ENCODE measurements at places on chromosomes 6 and 20.

DNA sequence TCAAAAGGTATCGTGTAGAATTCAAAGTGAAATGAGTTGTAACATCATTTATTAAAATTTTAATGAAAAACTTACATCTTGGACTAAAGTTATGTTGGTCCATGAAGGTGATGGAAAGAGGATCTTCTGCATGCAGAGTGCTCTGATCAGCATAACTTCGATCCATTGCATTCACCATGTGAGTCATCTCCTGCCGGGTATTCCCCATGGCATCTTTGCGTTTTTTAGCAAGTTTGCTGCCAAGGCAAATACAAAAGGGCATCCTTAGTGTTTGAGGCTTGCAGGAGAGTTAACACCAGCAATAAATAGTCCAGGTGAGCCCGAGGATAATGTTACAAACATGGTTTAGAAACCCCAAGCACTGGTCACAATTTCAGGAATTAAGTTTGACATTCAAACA is 104.2 kb upstream of the THEMIS start:
- no peak for DNase-seq

- DNase-seq: no peak
Observed at GRCh38 chr6:45118754-45119153, 209.4 kb upstream of the RUNX2 start.

- no peak for DNase-seq
Observed at GRCh38 chr6:35089935-35090505, 51.1 kb downstream of the TCP11 start.

GRCh38 chr6:170199716-170200115 is 91.2 kb downstream of the DLL1 start:
- DNase-seq: no peak

- DNase-seq: no peak
Observed at GRCh38 chr6:46556053-46556452, 64.8 kb upstream of the RCAN2 start.

Data from CD4-positive, alpha-beta T cell treated with Interleukin-17A for 4 hours (primary cell).